H7 (cell line): ENCODE measurements at places on chromosomes 6 and 20. TPM values are rescaled to one million over a fixed set of nuclear protein-coding genes. Genes with fewer than 3 reads are reported as not detected.

The POU3F2 gene
- 0.03 TPM in 1 of 2 replicates, not detected in the other for total RNA-seq

The ACOT13 gene
- total RNA-seq: 6.7 and 12.4 TPM in 2 replicates

The PDYN gene
- 0.15 and 0.52 TPM in 2 replicates for total RNA-seq

The SLC22A3 gene
- 17.3 and 23.9 TPM in 2 replicates for total RNA-seq

The TPD52L1 gene
- 7.3 and 15.6 TPM in 2 replicates for total RNA-seq

The TRAPPC3L gene
- not detected in 2 replicates for total RNA-seq

The NRN1 gene
- 0.63 TPM in 1 of 2 replicates, not detected in the other for total RNA-seq

The POU5F1 gene
- total RNA-seq: 4,433 and 5,140 TPM in 2 replicates

The SLC12A5 gene
- 1.3 and 4.3 TPM in 2 replicates for total RNA-seq

The TCF21 gene
- 0.03 TPM in 1 of 2 replicates, not detected in the other for total RNA-seq

The DLK2 gene
- total RNA-seq: 0.33 and 0.42 TPM in 2 replicates

The STX11 gene
- not detected in 2 replicates for total RNA-seq

The RAD21L1 gene
- not detected in 2 replicates for total RNA-seq

The ADGRF4 gene
- total RNA-seq: 0.03 TPM in 1 of 2 replicates, not detected in the other

The KLC4 gene
- total RNA-seq: 24.8 and 30.2 TPM in 2 replicates

The LAMA4 gene
- 1.1 and 2.1 TPM in 2 replicates for total RNA-seq

The ANGPT4 gene
- total RNA-seq: 0.11 and 0.31 TPM in 2 replicates

The BPIFA1 gene
- total RNA-seq: not detected in 2 replicates

The CPXM1 gene
- total RNA-seq: 105 and 109 TPM in 2 replicates

The RAB23 gene
- 16.1 and 20.7 TPM in 2 replicates for total RNA-seq

The SLC32A1 gene
- 0.07 TPM in 1 of 2 replicates, not detected in the other for total RNA-seq

The ADTRP gene
- 0.21 TPM in 1 of 2 replicates, not detected in the other for total RNA-seq

The ABHD16B gene
- total RNA-seq: not detected in 2 replicates

The HLA-G gene
- 0.41 and 0.48 TPM in 2 replicates for total RNA-seq
